ENCODE measurements at places on chromosomes 5 and 9.

GRCh38 chr5:116696366-116696765 is 121.7 kb upstream of the SEMA6A start:
- DNase-seq: no peak

GRCh38 chr9:14170392-14170931 is 143.5 kb downstream of the NFIB start:
- no peak for DNase-seq

GRCh38 chr5:87581661-87582060 is 168.9 kb upstream of the CCNH start:
- no peak for DNase-seq

DNA sequence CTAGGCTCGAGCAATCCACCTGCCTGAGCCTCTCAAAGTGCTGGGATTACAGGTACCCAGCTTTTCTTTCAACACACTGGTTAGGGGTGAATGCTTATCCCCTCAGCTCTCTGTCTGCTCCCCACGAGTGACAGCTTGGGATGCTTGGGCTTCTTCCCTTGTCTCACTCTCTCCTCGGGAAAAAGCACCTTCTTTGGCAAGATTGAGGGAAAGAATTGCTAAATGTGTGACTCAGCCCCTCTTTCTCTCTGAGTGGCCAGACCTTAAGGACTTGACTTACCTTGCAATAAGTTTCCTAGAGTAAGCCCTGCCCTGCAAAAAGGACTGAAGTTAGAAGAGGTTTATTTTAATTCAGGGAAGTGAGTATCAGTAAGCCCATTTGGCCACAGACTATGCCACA is 68.1 kb upstream of the ERBIN start:
- DNase-seq: no peak
